ENCODE measurements at places on chromosomes 6 and 20.

GRCh38 chr6:20919677-20920385, 385.6 kb downstream of the CDKAL1 start:
- DNase-seq, result no peak

DNA sequence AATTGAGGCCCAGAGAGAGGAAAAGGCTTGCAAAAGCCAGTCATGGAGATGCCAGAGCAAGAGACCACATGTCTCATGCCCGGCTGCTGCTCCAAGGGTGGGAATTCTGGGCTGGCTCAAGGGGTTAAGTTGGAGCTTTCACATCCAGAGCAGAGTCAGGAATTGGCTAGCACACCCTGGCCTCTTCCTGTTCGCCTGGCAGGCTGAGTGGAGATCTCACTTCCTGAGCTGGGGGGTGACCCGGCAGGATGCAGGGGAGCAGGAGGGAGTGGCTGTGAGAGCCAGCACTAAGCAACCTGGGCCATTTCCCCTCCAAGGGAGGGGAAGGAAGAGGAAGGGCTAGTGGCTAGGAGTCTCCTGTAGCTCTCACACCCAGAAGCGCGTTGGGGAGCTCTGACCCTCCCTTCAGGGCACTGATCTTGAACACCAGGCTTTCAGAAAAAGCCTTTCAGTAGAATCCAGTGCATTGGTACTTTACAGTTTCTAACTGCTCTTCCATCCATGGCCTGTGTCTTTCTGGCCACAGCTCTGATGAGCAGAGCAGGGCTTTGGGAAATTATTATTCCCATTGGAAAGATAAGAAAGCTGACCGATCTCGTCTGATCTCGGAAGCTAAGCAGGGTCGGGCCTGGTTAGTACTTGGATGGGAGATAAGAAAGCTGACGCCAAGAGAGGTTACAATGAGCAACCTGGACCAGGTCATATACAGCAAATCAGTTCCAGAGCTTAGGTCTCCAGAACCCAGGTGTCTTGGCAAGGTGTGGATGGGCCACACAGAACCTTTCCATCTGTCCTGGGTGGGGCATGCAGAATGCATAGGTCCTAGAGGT, 2.2 kb upstream of the CCM2L start:
- no peak for DNase-seq

- DNase-seq, result no peak
Measured at GRCh38 chr20:10357974-10358373, 76.0 kb downstream of the MKKS start.

DNA sequence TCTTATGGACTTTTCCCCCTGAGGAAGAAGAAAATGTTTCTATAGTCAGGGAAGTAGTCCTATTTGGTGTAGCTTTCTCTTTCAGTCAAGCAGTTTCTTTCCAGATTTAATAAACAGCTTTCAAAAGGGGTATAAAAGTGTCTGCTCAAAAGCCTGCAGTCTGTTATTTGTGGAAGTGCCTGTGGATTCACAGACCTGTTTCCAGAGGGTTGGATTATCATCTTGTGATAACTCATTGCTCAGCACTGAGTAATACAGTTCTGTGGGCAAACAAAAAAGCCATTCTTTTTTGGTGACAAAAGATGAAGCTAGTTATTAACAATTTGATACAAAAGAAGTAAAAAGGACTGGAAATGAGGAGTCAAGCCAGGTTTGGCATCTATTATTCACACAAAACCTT, 358.2 kb upstream of the ID4 start:
- no peak for DNase-seq

DNA sequence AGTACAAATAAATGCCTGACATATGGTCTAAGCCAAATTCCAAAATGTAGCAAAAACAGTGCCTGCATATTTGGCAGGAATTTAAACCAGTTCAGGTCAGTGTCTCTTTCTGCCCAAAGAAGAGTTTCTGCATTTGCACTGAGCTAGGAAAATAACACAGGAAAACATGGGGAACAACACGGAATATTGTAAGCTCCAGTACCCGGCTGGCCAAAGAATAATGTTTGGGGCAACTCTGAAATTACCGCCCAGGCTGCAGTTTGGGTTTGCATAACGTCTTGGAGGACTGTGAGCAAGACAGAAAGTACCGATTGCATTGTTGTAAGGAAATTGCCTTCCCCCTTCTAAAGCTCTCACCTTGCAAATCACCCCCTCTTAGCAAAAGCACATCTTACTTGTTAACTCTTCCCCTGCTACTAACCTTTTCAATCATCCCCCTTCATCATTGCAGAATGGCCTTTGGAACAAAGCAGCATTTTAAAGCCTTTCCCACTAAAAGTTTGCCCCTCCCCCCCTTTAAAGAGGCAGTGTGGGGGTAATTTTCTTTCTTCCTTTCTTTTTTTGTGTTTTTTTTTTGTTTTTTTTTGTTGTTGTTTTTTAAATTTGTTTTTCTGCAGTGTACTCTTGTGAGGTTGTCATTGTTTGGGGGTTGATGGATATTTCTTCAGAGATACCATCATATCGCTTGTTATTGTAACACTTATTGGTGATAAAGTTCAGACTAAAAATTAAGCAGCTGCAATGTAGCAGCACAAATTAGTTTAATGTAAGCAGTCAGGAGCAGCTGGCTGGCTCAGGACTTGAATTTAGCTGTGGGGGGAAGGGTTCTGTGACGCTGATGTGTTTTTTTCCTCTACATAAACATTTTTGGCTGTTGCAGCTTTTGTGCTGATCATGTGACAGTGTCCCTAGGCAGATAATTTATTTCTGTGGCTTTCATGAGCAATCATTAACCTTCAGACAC, 100.0 kb upstream of the CITED2 start:
- no peak for DNase-seq

DNA sequence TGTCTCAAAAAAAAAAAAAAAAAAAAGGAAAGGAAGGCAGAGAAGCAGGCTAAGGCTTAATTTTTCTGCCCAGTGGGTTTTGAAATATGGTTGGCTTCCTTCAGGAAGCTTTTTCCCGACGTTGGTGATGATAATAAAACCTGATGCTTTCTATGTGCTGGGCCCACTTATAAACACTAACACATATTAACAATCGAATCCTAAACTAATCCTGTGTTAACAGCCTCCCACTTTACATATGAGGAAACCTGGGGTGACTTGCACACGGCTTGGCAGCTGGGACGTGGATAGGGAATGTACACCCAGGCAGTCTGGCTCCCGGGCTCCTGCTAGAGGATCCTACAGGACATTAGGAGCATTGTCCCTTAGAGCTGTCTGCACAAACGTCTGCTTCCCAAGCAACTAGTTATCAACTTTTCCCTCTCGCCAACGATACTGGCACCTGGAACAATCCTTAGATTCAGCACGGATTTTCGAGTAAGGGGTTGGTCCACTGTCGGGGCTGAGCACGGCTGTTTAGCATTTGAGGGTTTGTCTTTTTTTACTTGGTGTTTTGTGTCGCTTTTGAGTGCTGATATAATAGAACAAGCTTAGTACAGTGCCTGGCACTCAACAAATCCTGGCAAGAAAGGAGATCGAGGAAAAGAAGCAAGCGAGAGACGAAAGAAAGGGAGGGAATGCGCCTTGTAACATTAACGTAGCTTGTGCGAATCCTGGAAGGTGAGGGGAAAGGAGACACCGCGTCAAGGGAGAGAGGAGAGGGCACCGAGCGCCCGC, 622 bp upstream of the KIZ start:
- DNase-seq, result no peak

DNA sequence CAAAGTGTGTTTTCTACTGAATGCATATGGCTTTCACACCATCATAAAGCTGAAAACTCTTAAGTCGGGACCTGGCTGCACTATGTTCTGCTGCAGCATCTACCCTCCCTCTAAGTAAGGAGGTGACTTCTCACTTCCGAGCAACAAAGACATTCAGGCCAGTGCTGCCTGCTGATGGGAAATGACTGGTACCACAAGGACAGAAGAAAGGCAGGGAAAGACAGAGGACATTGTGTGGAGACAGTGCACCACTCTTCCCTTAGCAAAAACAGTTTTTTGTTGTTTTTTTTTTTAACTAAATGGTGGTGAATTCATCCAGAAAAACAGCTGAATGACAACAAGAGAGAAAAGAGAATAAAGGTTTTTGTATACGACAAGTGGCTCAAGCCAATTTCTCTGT, 81.5 kb downstream of the MAP7 start:
- DNase-seq, result no peak

DNA sequence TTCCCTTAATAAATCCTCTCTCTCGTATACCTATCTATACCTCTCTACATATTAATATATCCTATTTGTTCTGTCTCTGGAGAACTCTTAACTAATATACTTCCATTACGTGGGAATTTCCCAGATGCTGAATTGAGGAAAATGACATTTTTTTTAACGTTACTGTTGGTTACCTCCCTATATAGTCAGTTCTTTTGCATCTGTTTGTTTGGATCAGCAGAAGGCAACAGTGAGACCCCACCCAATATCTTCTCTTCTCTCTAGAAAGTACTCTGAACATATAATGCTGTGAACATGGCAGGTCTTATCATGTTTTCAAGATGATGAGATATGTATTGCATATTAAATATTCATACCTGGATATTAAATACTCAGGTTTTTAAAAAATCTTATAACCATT, 12.7 kb downstream of the RFPL4B start:
- DNase-seq, result no peak

DNA sequence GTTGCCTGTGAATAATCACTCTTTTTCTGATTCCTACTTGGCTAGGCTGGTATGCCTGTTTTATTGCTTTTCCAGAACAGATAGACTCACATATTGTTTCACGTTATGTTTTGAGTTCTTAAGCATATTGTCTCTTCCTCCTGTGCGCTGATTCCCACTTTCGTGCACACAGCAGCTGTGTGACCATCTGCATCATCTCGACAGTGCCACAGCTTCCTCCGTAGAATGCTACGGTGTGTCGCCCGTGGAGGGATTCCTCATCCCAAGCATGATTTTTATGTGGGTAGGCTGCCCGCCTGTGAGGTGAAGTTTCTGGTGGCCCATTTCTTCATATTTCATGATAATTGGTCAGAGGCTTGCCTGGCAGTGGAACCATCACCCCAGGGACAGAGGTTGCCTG, 31.8 kb downstream of the PLCB4 start:
- no peak for DNase-seq

DNA sequence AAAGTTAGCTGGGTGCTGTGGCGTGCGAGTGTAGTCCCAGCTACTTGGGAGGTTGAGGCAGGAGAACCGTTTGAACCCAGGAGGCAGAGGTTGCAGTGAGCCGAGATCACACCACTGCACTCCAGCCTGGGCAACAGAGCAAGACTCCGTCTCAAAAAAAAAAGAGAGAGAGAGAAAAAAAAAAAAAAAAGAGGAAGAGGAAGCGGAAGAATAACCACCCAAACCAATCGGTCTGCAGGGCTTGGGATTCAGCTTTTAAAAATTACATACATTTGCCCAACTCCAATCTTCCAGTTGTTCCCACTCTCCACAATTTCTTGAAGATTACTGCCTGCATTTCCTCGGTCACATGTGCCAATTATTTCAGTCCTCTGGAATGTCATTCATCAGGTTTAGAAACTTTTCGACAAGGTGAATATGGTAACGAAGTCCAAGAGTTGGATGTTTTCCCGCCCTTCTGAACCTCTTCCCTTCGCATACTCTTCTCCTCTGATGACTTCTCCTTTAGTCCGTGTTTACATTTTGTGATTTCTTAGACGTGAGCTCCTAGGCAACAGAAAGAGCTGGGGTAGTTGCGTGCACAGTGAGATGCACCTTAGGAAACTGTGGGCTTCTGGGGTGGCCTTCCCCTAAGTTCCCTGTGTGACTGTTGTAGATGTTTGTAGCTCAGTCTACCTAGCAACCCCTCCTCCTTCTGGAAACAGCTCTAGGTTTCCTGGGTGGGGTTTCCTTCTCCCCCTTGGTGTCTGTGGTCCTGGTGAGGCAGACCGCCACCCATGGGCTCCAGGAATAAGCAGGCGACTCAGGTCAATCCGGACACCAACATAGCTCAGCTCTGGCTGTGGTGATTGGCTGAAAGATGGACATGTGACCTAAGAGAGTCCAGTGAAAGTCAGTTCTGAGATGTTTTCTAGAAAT, 63.0 kb upstream of the NCOA3 start:
- DNase-seq, result no peak

DNA sequence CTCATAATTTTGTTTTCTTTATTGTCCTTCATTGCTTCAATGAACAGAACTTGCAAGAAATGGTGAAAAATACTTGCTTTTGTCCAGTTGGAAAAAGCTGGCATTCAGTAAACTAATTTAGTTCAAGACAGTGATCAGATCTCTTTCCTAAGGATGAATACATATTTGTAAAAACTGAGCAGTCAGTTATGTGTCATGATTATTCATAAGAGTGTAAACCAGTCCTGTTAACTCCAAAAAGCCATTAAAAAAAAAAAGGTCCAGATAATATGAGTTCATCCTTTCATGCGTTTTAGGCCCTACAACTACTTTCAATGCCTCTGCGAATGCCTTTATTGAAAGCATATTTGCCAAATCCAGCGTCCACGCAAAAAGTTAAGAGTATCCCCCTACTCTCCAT, 609 bp downstream of the PGM3 start:
- no peak for DNase-seq

DNA sequence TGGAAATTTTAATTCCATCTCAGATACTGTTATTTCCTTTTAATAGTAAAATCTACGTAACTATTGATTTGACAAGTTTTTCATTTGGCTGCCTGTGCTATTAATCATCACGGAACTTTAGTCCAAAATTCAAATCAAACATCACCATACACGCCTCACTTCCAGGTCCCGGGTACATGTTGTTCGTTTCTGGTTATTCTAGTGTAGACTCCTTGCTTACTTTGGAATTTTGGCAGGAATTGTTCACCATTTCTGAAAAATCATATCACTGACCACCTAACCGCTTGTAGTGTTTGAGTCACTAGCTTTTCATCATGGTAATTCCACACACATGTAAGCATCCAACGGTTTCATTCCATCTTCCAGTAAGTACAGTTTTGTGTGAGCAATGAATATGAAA, 98.0 kb upstream of the NHSL1 start:
- DNase-seq, result no peak

DNA sequence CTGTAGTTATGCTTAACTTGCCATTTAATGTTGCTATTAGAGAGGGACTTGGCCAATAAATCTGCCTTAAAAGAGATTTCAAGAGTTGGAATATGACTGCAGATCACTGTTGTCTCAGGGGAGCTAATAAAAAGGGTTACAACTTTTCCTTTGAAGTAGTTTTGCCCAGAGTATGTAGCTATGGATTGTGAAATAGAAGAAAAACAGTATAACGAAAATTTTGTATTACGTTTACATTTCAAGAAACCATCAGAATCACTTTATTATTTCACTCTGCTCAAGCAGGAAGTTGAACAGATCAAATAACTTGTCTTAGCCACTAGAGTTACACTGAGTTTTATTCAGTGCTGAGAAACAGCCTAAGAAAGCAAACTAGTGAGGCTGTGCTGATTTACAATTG, 3.0 kb upstream of the ZSCAN26 start:
- no peak for DNase-seq

GRCh38 chr6:29850011-29850553, 22.5 kb downstream of the HLA-G start:
- DNase-seq, result peak; percentile 16

DNA sequence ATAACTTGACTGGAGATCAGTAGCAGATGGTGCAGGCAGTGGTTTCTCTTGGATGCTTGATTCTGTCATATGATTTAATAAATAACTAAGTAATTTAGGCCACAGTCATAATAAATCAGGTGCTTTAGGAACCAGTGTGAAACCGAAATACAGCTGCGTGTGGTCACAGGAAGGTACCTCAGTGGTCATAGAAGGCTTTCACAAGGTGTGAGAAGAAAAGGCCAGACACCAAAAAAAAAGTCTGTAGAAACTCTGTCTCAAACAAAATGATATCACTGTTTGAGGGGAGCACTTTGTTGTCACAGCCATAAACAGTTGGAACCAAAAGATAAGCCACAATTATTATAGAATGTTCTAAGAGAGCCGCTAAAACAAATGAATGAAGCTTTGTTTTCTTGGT, 56.5 kb downstream of the ARMC2 start:
- DNase-seq, result no peak
